ENCODE measurements at places on chromosomes 3 and 15.
A peak's percentile ranks its signal among the peaks of the same experiment; 100 is the strongest.

GRCh38 chr3:195270079-195270816, 711 bp downstream of the XXYLT1 start:
- DNase-seq = peak; percentile 10

- DNase-seq = no peak
Observed at GRCh38 chr3:139534455-139534812, 5.1 kb downstream of the RBP1 start.

DNA sequence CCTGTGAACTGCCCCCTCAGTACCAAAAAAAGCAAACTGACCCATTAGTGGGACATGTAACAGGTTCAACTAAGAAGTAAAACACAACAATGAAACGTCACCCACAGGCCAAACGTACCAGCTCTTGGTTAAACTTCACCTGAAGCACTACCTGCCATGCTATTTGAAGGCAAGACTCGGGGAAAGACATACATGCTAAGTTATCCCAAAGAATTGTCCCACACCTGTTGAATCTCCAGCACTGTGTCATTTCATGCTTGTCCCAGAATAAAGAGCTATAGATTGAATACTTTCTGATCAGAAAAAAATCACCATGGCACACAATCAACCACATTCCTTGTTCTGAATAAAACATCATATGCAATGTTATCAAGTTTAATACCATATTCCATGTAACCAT, 195.4 kb upstream of the WNT5A start:
- no peak for DNase-seq

DNA sequence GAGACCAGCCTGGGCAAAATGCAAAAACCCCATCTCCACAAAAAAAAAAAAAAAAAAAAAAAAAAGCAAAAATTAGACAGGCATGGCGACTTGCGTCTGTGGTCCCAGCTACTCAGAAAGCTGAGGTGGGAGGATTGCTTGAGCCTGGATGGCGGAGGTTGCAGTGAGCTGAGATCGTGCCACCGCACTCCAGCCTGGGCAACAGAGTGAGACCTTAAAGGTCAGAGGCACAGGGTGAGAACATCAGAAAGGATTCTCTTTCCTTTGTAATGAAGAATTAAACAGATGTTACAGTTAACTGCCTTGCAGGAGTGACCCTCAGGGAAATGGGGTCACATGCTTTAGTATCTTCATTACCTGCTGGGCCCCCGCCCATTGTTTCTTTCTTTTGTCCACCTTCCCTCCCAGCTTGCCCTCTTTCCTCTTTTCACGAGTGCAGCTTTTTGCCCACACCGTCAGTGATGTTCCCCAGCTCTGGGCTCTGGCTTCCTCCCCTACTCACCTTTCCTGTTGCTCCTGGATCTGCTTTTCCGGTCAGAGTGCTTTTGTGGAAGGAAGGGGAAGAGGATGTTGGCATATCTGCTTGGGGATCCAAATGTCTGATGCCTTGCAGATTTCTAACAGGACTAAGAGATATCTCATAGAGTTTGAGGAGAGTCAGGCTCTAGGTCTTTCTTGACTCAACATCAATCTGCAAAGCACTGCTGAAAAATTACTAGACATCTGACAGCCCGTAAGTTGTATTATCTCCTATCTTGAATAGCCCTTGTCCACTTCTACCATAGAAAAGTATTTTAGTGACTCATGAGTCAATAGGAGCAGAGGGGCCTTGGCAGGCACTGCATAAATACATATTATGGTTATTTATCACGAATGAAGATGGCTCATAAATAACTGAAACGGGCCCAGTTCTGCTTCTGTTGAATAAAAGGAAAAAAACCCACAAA, 35.6 kb upstream of the NDUFB4 start:
- no peak for DNase-seq

DNA sequence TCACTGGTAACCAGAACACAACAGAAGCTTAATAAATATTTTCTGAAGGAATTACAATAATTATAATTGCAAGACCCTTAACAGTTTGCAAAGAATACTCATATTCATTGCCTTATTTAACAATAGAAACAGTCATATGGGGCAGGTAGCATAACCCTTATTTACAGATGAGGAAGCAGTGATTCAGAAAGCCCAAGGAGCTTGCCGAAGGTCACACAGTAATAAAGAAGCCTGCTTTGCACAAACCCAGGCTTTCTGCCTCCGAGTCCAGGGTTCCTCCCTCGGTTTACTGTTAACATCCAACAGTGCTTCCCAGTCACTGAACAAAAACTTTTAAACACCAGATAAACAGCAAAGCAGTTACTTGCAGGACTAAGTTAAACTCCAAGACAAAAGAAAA, 35.3 kb downstream of the SRGAP3 start:
- no peak for DNase-seq

DNA sequence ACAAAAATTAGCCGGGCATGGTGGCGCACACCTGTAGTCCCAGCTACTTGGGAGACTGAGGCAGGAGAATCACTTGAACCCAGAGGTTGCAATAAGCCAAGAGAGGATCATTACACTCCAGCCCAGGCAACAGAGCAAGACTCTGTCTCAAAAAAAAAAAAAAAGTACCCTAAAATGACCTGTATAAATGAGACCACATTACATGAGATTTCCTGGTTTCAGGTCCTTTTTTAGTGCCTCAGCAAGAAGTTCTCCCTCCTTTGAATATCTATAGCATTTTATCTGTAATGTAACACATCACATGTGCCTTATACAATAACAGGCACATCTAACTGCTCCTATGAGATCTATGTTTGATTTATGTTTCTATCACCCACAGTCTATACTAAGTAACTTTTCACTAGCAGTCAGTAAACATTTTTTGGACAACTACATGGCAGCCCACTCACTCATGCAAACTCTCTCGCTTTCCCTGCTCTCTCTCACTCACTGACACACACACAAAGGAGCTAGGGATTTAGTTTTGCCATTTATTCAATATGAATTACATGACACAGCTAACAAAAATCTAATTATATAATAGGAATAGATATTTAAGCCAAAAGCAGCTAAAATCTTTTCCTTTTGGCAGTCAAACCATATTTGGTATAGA, 34.1 kb downstream of the ADAM10 start:
- no peak for DNase-seq

DNA sequence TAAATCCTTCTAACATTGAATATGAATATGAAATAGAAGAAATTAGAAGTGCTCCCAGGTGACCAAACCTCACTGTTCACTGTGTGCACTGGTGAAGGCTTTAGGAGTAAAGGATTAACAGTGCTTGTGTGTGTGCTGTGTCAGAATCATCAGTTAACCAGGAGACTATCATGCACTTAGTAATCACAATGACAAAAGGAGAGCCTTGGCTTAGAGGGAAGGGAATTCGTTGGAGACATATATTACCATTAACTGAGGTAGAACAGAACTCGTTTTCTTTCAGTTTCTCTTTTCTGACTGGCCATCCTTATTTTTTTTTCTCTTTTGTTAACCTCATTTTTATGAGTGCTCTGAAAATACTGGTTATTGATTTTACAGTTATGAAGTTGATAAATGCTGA, 213.3 kb upstream of the GBE1 start:
- DNase-seq = no peak

GRCh38 chr3:196756732-196757131, 17.1 kb downstream of the PAK2 start:
- DNase-seq = no peak

GRCh38 chr15:96038650-96039049, 291.9 kb upstream of the NR2F2 start:
- no peak for DNase-seq

DNA sequence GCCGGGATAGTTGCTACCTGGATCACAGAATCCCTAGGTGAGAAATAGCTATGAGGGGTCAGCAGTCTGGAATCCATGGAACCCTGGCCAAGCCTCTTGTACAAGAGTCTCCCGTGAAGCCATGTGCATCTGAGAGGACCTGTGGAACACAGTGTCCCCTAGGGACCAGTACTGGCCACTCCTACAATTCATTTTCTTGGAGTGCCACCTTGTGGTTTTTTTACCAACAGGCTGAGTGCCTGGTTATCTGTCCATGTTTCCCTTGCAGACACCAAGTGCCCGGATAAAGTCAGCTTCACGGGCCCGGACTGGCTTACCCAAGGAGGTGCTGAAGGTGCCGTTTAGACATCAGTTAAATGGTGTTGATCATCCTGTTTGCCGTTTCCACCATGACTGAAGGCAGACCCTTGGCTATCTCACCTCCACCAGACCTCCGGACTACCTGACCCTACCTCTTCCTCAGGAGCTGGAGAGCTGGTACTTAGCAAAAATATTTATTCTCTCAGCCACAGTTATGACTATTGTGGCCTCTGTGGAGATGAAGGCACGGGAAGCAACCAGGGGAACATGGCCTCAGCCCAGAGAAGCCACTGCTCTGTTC, 93.9 kb downstream of the RBPMS2 start:
- no peak for DNase-seq

DNA sequence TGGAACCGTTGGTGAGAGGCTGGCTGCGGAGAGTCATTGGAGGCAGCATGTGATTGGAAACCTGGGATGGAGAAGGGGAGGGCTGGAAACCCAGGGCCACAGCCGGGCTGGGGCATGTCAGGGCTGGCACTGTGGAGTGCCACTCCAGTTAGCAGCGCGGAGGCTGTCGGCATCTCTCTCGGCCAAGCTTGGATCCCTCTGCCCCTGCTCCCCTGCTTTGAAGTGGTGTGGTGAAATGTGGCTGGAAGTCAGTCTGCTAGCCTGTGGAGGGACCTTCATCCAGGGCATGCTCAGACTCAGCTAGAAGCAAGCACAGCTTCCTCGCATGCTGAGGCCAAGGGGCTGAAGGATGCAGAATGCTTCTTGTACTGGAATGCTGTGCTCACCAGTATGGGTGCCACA, 13.5 kb downstream of the SLCO3A1 start:
- no peak for DNase-seq

- no peak for DNase-seq
Observed at GRCh38 chr3:46660543-46661523, 32.6 kb downstream of the ALS2CL start.

DNA sequence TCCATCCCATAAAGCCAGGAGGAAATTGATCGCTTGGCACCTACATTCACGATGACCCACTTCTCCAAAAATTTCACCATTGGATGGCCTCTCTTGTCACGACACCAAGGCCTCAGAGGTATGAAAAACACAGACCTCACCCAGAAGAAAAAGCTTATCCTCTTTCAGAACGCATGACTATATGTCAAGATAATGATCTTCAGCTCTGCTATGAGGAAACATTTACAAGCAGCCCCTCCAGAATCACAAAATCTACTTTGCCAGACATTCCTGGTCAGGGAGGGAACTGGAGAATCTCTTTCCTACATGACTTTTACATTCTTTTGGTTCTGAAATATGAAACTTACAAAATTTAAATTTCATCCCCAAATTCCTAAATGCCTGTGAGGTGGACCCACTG, 122.7 kb downstream of the WNT5A start:
- no peak for DNase-seq

All from stimulated activated CD8-positive, alpha-beta memory T cell treated with anti-CD3 and anti-CD28 coated beads, Interleukin-12 subunit alpha, Interleukin-12 subunit beta, amount 100 ng/mL, for 1 hour (primary cell).